Large intestine (tissue), 12 donors: ENCODE measurements at places on chromosomes 7 and 10. TPM values are rescaled to one million over a fixed set of nuclear protein-coding genes. Genes with fewer than 3 reads are reported as not detected.
A peak's percentile ranks its signal among the peaks of the same experiment; 100 is the strongest.

DNA sequence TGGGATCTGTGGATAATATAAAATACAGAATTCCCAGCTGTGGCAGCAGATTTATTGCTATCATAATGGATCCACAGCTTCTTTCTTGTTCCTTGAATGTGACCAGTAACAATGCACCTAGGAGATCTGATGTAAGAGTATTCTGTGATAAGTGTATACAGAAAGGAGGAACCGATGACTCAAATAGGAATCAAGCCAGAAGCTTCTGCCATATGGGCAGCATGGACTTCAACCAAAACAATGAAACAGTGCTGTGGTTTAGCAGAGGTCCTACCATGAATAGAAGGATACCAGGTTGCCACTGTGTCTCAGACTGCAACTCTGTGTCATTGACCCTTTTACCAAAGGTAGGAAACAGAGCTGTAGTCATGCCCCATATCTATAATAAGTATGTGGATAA is 81.8 kb downstream of the PTPRZ1 start:
- H3K4me1 ChIP-seq: no peaks in the 10 kb centered on the region
- no peak overlapping the region for H3K4me3 ChIP-seq
- H3K27ac ChIP-seq: no peak overlapping the region
- no peaks in the 10 kb centered on the region for H3K36me3 ChIP-seq
- no peak for DNase-seq

DNA sequence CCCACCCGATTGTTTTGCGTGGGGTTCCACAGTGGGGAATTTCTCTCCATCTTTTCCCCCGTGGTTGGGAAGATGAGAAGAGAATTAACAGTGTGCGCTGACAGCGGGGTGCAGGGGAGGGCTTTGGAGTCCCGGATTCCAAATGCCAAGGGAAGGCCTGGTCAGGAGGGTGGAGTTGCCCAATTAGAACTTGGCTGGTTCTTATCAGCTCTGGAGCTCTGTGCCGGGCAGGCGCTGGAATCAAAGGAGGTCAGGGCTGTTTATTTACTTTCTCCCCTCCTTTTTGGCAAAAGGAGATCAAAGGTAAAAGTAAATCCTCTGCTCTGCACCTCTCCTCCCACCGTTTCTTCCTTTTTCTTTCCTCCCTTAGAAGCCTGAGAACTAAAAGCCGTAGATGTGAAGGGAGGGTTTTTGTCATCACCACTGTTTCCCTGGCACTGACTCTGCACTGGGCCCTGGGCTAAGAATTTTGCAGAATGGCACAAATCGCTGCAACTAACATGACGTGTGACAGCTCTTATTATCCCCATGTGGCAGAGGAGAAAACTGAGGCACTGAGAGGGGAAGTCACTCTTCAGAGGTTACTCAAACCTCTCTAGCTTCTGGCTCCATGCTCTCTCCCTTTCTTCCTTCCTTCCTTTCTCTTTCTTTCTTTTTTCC is 95.2 kb upstream of the ZNF716 start:
- DNase-seq: no peak
- no peak overlapping the region for H3K27ac ChIP-seq
- no peaks in the 10 kb centered on the region for H3K4me1 ChIP-seq
- H3K27me3 ChIP-seq: no peaks in the 10 kb centered on the region

DNA sequence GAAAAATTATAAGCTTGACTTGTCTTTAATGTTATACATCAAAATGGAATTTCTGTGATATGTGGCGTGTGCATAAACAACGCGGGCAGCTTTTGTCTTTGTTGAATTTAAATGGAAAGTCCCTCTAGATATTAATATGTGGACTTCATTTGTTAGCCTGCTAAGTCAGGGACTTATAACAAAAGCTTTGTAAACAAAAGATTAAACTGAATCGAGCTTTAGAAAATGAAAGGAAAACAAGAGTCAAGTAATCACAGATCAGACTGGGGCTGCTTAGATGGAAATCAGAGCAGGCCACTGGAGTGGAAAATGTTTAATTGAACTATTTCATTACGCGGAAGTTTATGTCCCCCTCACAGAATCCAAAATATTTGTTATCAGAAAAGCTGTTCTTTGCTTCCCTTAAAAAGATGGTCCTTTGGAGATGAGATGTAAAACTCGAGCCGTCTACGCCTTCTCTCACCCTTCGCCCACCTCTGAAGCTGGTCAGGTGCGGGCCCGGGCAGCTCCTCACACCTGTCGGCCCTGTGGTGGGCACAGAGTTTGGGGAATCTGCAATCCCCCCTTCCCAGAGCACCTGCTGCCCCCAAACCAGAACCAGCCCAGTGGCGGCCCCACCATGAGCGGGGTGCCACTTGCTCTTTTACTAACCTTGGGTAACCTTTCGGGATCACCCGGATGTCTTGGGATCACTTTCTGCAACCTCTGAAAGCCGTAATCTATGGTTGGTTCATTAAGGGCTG is 116.2 kb downstream of the EBF3 start:
- H3K27ac ChIP-seq: no peak overlapping the region
- no peak for DNase-seq
- H3K27me3 ChIP-seq: peaks cover 8% of the 10 kb centered on the region
- H3K4me3 ChIP-seq: no peak overlapping the region

DNA sequence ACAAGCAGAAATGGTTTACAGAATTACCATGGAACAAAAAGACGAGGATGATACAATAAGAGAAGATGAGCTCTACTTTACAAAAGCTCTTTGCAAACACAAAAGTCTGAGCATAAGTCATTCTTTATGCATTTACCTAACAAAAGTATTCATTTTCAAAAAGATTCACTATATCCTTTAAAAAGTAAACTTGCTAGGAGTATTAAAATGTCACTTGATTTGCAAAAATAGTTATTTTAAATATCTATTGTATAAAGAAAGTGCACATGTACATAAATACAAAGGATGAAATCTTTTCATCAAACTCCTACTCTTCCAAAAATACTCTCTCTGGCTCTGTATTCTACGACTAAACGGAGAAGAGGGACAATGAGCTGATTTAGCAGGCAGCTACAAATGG is 146.4 kb upstream of the STEAP1 start:
- no peak overlapping the region for H3K27ac ChIP-seq
- no peaks in the 10 kb centered on the region for H3K27me3 ChIP-seq
- no peaks in the 10 kb centered on the region for H3K4me1 ChIP-seq
- no peak overlapping the region for H3K4me3 ChIP-seq

GRCh38 chr7:128266883-128267594 is 26.0 kb downstream of the LEP start:
- H3K36me3 ChIP-seq: no peaks in the 10 kb centered on the region
- H3K4me3 ChIP-seq: no peak overlapping the region
- peaks cover 39% of the 10 kb centered on the region for H3K27me3 ChIP-seq
- H3K27ac ChIP-seq: peak overlapping the region; percentile 30
- peak; percentile 24 for DNase-seq
- H3K4me1 ChIP-seq: peaks cover 25% of the 10 kb centered on the region

GRCh38 chr10:91682912-91683311 is 50.0 kb upstream of the PPP1R3C start:
- H3K36me3 ChIP-seq: no peaks in the 10 kb centered on the region
- H3K4me1 ChIP-seq: peaks cover 3% of the 10 kb centered on the region
- no peaks in the 10 kb centered on the region for H3K27me3 ChIP-seq
- no peak overlapping the region for H3K27ac ChIP-seq

The ZWINT gene
- polyA plus RNA-seq: 34.2 TPM

DNA sequence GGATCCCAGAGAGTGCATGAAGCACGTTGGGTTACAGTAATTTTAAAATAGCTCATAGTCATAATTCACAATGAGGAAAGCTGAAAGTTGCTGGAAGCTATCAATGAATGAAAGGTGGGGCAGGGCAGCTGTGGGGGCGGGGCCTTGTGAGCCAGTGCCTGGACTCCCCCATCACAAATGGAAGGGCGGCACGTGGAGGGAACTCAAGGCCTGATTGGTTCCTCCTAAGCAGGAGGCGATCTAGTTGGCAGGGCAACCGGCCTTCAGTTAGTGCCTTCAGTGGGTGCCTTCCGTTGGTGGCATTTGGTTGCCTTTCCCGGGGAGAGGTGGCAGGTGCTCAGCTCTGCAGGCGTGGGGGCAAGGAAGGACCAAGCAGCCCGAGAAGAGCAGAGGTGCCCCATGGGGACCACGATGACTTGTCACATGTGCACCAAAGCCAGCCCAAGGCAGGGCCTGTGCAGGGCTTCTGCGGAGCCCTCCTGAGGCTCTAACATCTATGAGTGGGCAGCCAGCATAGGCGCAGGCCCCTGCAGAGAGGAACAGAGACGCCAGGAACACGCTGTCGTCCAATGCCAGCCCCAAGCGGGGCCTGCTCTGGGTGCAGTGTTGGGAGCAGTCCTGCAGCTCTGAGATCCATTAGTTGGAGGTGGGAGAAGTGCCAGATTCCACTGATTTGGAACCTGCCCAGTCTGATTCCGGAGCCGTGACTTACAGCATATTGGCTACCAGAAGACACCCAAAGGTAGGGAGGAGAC is 59.8 kb upstream of the PDSS1 start:
- no peaks in the 10 kb centered on the region for H3K4me1 ChIP-seq
- H3K27ac ChIP-seq: no peak overlapping the region
- no peaks in the 10 kb centered on the region for H3K36me3 ChIP-seq
- no peak for DNase-seq

GRCh38 chr7:36726806-36727503 is 2.7 kb upstream of the AOAH start:
- peaks cover 32% of the 10 kb centered on the region for H3K4me1 ChIP-seq
- H3K27me3 ChIP-seq: no peaks in the 10 kb centered on the region
- H3K36me3 ChIP-seq: no peaks in the 10 kb centered on the region
- no peak for DNase-seq
- no peak overlapping the region for H3K4me3 ChIP-seq

- no peaks in the 10 kb centered on the region for H3K27me3 ChIP-seq
- H3K4me1 ChIP-seq: peaks cover 6% of the 10 kb centered on the region
Measured at GRCh38 chr10:89419548-89419947, 5.2 kb downstream of the IFIT5 start.

- H3K4me1 ChIP-seq: no peaks in the 10 kb centered on the region
- H3K27me3 ChIP-seq: peaks cover 2% of the 10 kb centered on the region
- no peak overlapping the region for H3K27ac ChIP-seq
- no peak for DNase-seq
- H3K36me3 ChIP-seq: no peaks in the 10 kb centered on the region
Measured at GRCh38 chr10:114387784-114388183, 16.5 kb downstream of the AFAP1L2 start.

DNA sequence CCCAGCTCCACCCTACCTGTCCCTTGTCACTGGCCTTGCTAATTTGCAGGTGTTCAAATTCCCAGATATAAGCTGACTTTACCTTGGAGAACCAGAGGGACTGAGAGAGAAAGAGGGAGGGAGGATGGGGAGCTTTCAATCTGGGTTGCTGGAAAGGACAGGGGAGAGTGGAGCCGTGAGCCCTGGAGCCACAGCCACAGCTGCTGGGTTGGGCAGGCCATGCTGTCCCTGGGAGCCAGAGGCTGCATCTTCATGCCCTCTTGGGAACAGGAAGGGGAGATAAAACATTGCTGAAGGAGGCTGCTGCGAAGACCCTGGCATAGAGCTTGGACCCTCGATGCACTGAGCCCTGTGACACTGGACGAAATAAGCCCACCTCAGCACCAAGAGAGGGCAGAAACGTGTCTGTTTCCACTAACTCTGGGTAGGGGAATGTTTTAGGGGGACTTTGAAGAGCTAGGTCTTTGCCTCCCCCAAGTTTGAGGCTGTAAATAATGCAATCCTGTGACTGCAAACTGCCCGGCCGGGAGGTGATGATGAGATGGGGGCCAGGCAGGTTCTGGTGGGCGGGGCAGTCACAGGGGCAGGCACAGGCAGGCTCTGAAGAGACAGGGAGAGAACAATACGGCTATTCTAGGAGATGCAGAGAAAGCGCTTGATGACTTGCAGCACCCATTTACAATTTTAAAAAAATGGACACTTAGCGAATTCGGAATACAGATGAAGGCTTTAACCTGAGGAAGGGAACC is 5.8 kb upstream of the JAKMIP3 start:
- no peak overlapping the region for H3K4me3 ChIP-seq
- H3K36me3 ChIP-seq: no peaks in the 10 kb centered on the region
- H3K27ac ChIP-seq: no peak overlapping the region
- DNase-seq: no peak
- H3K4me1 ChIP-seq: no peaks in the 10 kb centered on the region

GRCh38 chr10:21810582-21811244 is 192.8 kb downstream of the DNAJC1 start:
- no peak for DNase-seq
- no peak overlapping the region for H3K27ac ChIP-seq
- H3K4me1 ChIP-seq: no peaks in the 10 kb centered on the region
- H3K36me3 ChIP-seq: no peaks in the 10 kb centered on the region
- H3K4me3 ChIP-seq: no peak overlapping the region

GRCh38 chr7:36459236-36459960 is 69.7 kb downstream of the ANLN start:
- no peaks in the 10 kb centered on the region for H3K36me3 ChIP-seq
- no peaks in the 10 kb centered on the region for H3K27me3 ChIP-seq
- no peak overlapping the region for H3K27ac ChIP-seq
- H3K4me1 ChIP-seq: no peaks in the 10 kb centered on the region
- H3K4me3 ChIP-seq: no peak overlapping the region
- DNase-seq: no peak

- H3K27me3 ChIP-seq: peaks cover 5% of the 10 kb centered on the region
- peak; percentile 1 for DNase-seq
- H3K36me3 ChIP-seq: no peaks in the 10 kb centered on the region
- no peaks in the 10 kb centered on the region for H3K4me1 ChIP-seq
Measured at GRCh38 chr10:22183771-22184461, 33.9 kb downstream of the EBLN1 start.

DNA sequence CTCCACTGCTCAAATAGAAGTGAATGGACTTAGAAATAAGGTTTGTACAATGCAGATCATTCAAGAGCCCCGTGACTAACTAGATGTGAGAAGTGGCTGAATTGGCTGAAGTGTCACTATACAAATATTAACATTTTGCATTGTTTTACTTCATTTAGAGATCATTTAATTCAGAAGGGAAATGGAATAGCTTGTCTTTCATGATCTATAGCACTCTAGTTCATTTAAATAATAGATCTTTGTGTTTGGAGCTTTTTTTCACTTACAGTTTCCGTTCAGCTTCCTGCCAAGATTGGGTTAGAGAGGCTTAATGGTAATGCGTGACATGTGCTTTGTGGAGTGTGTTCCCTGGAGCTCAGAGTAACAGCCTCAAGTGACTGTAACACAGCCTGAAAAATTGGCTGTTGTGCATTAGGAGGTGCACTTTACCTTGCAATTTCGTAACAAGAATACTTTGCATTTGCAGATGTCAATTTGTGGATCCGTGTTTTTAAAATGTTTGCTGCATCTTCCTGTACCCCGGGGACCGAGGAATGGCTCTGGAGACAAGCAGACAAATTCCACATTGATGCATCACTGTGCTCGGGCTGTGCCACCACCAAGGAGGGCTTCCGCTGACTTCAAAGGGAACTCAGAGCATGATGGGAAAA is 170.3 kb downstream of the NRP1 start:
- H3K4me3 ChIP-seq: no peak overlapping the region
- H3K27ac ChIP-seq: no peak overlapping the region
- no peaks in the 10 kb centered on the region for H3K4me1 ChIP-seq
- no peaks in the 10 kb centered on the region for H3K36me3 ChIP-seq
- no peak for DNase-seq

GRCh38 chr10:76089556-76090180 is 658.2 kb downstream of the LRMDA start:
- no peaks in the 10 kb centered on the region for H3K27me3 ChIP-seq
- H3K36me3 ChIP-seq: no peaks in the 10 kb centered on the region
- no peak overlapping the region for H3K27ac ChIP-seq
- no peak for DNase-seq
- H3K4me1 ChIP-seq: peaks cover 26% of the 10 kb centered on the region
- no peak overlapping the region for H3K4me3 ChIP-seq

- peak overlapping the region; percentile 60 for H3K27ac ChIP-seq
- H3K4me3 ChIP-seq: no peak overlapping the region
- peaks cover 9% of the 10 kb centered on the region for H3K4me1 ChIP-seq
- peak; percentile 79 for DNase-seq
Measured at GRCh38 chr7:35003679-35004303, 33.5 kb downstream of the DPY19L1 start.

GRCh38 chr7:96346293-96346953 is 24.5 kb upstream of the SLC25A13 start:
- no peak for DNase-seq
- no peaks in the 10 kb centered on the region for H3K27me3 ChIP-seq
- H3K36me3 ChIP-seq: no peaks in the 10 kb centered on the region
- H3K4me1 ChIP-seq: no peaks in the 10 kb centered on the region
- no peak overlapping the region for H3K4me3 ChIP-seq
